ENCODE measurements at places on chromosomes 5 and 9.

- no peak for DNase-seq
Observed at GRCh38 chr5:2836133-2836532, 84.7 kb upstream of the IRX2 start.

- no peak for DNase-seq
Observed at GRCh38 chr5:72470826-72471225, 36.4 kb downstream of the ZNF366 start.

DNA sequence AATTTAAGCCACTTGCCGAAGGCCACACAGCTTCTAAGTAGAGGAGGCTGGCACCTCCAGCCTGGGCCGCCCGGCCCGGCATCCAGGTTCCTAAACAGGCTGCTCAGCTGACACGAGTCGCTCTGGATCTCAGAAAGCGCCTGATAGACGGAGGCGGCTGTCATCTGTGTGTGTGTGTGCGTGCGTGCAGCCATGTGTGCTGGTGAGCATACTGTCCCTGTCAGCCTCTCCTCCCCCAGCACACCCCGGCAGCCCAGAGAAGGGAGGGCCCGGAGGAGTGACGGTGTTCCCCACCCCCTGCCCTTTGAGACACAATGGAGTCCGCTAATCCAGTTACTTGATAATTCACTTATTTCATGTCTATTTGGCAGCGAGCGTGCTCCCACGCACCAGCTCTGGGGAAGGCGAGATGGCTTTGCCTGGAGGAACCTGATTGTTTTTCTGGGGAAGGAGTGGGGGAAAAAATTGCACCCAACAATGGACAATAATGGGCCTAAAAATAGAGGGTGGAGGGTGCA, 20.0 kb downstream of the NTNG2 start:
- DNase-seq = no peak

GRCh38 chr5:160844177-160844576, 7.8 kb downstream of the ATP10B start:
- no peak for DNase-seq

DNA sequence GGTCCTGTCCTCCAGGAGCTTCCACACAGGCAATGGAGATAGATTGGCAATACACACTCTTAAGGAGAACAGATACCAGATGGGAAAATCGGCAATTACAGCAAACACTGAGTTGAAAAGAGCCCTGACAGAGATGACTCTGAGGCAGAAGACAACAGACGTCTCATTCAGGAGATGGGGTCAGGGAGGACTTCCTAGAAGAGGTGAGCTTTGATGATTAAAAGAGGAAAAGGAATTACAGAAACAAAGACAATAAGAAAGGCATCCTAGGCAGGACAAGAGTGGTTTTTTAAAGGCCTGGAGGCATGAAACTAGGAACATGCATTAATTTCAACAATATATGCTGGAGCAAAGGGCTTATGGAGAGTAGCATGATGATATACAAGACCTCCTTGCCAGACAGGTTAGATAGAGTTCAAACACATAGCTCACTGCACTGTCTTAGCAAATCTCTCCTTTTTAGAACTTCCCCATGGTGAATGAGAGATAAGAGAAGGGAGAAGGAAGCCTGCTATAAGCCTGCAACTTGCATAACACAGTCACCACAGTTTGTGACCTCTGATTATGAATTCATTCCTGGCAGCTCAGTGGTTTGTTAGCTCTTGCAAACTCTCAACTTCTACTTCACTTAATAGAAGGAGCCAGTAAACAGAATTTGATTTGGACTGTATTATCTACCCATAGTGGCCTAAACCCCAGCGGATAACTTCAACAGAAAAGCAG, 48.5 kb downstream of the SIL1 start:
- DNase-seq = no peak

GRCh38 chr9:123005964-123006363, 27.5 kb upstream of the GPR21 start:
- DNase-seq = no peak

DNA sequence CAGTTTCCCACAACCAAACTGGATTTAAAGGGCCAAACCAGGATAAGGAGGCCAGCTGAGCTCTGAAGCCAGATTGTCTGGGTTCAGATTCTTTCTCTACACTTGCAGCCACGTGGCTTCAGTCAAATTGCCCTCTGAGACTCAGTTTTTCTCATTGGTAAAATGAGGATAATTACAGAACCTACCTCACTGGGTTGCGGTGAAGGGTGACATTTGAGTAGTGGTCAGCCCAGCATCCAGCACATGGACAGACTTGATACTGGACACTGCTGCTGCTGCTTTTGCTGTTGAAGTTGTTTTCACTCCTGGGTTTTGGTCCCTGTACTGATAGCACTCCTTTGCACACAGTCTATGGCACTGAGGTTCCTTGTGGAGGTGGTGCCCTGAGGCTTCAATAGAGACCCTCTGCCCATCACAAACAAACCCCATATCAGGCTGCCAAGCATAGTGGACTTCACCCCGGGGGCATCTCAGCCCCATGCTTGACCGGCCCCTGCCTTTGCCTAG, 25.7 kb upstream of the CDKN2AIPNL start:
- DNase-seq = no peak

DNA sequence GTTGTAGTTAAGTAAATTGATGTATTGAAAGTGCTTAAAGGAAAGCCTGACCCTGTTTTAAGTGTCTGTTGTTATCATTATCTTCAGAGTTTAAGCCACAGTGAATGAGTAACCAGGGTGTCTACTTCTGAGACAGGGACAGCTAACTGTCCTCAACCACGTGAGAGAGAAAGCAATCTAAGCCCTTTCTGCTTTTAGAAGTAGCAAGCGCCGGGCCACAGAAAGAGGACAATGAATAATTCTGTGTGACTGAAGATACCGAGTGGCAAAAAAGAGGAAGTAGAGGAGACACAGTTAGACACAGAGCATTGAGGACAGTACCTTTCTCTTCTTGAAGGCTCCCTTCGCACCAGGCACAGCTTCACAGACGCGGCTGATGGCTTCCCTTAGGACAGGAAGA, 86.3 kb downstream of the S1PR3 start:
- DNase-seq = no peak

DNA sequence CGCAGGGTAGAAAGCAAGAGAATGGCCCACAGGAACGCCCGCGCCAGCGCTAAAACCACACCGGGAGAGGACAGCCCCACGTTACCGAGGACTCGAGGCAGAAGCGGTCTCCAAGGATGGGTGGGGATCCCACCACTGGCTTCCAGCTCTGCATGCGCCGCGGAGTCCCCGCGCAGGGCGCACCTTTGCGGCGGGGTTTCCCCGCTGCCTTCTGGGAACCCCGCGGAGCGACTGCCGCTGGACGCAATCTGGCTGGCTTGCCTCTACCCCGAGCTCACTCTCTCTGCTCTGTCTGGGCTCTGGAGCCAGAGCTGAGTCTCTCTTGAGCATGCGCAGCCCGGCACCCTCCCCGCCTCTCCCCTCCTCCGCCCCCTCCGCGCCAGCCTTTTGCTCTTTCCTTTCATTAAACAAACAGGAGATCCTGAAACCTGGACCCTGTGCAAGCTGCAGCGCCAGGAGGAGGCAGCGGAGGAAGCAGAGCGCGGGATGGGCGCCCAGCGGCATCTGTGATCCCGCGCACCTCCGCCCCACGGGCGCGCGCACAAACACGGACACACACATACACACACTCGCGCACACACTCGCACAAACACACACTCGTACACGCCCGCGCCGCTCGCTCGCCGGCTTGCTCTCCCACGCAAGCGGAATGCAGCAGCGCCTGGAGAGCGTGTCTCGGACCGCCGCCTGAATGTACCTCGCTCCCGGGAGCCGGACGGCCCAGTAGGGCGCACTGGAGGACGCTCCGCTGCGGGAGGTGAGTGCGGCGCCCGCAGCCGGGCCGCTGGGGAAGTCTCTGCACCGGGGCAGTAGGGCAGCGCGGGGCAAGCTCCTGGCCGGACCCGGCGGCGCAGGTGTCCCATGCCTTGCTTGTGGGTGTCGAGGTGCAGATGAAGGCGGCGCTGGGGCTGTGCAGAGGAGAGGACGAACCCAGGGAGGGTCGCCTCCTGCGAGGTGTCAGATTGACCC, at the start of gene PLPPR1:
TSS of gene PLPPR1 (plus strand) at position 382 of the 969 bp plus-strand sequence.
- DNase-seq = no peak

DNA sequence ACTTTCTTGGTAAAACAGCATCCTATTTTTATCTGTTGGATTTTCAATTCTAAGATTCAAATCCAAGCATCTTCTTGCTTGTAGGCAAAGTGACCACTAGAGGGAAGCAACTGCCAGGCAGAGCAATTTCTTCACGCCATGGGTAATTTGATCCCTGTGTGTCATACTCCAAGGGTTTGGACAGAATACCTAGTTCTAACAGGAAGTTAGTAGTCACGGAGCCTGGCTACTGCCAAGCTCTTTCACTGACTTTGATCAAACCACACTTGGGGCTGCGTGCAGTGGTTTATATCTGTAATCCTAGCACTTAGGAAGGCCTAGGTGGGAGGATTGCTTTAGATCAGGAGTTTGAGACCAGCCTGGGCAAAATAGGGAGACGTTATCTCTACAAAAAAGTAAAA, 473.6 kb upstream of the TNC start:
- no peak for DNase-seq

- DNase-seq = no peak
Observed at GRCh38 chr5:180596668-180597231, 5.5 kb upstream of the SCGB3A1 start.

- DNase-seq = no peak
Observed at GRCh38 chr9:129814432-129815223, 9.3 kb downstream of the TOR1A start.

- no peak for DNase-seq
Observed at GRCh38 chr5:57834829-57835608, 352.4 kb upstream of the ACTBL2 start.

- DNase-seq = no peak
Observed at GRCh38 chr5:97002983-97003382, 67.1 kb downstream of the LNPEP start.

DNA sequence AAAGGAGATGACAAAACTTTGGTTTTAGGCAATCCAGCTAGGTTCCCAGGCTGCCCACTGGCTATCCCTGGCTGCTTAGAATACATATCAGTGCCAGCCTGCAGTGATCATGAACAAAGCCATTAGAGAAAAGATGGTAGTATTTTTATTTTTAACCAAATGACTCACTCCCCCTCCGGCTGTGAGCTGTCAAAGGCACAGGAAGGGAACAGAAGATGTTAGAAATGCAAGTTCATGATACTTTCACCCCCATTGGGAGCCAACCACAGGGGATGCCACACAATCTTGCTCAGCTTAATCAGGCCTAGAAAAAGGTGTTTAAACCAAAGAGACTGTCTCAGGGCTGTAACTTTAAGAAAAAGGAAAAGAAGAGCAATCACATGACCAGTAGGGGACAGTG, 70.3 kb upstream of the ASTN2 start:
- DNase-seq = no peak

DNA sequence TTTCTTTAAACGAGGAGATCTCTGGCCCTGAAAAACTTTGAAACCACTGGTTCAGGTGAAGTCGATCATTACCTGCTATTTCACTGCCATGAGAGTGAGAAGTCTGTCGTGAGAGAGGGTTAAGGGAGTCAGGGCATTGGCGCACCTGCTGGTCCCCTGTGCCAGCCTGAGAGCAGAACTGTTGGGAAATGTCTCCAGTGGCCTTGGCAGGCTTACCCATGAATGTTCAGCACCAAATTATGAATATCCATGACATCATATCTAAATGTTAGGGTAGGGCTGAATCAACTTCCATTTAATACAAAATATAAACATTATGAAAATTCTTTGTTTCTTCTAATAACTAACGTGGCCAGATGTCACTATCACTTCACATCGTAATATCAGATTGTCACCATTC, 379.3 kb downstream of the KDM4C start:
- DNase-seq = no peak

- DNase-seq = no peak
Observed at GRCh38 chr5:65924366-65925043, 1.9 kb upstream of the ERBIN start.

DNA sequence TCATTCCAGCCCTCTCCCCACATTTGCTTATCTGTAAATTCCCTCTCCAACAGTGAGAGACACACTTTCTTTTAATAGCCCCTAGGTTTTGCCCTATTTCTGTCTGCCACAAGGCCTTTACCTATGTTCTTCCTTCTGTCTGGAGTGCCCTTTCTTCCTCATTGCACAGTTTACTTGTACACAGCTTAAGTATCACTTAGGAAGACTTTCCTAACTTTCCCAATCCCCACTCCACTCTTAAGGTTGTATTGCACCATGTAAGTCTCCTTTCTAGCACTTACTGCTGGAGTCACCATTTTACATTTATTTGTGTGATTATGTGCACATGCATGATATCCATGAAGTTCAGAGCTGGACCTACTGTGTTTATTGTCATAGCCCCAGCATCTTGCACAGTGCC, 10.8 kb upstream of the CKMT2 start:
- DNase-seq = no peak

GRCh38 chr9:7153566-7153965, 395.8 kb downstream of the KDM4C start:
- DNase-seq = no peak

GRCh38 chr5:159104051-159104651, 4.4 kb upstream of the EBF1 start:
- no peak for DNase-seq

DNA sequence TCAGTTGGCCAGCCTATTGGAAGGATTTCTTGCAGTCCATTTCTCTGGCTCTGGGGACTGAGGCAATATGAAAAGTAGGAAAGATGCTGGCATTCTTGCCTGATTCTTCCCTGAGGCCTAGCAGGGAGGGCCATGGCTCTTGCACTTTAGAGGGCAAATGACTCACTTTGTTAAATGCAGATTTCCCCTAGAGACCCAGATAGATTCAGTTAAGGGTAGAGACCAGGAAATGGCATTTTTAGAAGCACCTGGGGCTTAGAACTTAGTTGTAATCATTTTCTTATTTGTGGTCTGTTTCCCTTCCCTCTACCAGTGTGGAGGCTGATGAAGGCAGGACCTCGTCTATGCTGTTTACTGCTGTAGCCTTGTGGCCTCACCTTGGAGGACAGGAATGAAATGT, 112.8 kb upstream of the NR3C1 start:
- DNase-seq = no peak

GRCh38 chr5:36607838-36608783, 1.7 kb downstream of the SLC1A3 start:
- DNase-seq = no peak

- DNase-seq = no peak
Observed at GRCh38 chr5:180519098-180519497, 24.9 kb downstream of the CNOT6 start.

DNA sequence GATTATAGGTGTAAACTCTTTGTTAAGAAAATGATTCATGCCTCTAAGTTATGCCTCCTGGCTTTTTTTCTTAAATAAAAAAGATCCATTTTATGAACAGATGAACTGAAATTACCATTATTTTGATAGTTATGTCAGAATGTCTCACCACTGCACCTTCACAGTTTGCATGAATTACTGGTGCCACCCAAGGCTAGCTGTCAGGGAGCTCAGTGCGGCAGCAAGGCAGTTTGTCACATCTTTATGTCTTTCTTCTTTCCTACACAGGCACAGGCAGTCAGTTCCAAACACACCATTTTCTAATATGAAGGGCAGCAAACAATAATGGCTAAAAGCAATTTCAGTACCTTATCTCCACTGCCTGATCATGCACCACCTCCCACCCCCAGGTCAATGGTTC, 147.7 kb downstream of the SREK1 start:
- no peak for DNase-seq

GRCh38 chr5:33994845-33995244, 10.4 kb upstream of the SLC45A2 start:
- no peak for DNase-seq

GRCh38 chr5:102077920-102078319, 218.2 kb downstream of the SLCO4C1 start:
- no peak for DNase-seq
